ENCODE measurements at places on chromosomes 11 and 22. TPM values are rescaled to one million over a fixed set of nuclear protein-coding genes. Genes with fewer than 3 reads are reported as not detected.

GRCh38 chr22:47698906-47699305 lies 936.5 kb downstream of the TBC1D22A start:
- no peaks in the 10 kb centered on the region for H3K36me3 ChIP-seq
- DNase-seq, result no peak
- H3K27me3 ChIP-seq, result no peaks in the 10 kb centered on the region
- H3K27ac ChIP-seq, result no peak overlapping the region
- no peak overlapping the region for H3K4me3 ChIP-seq
- H3K4me1 ChIP-seq, result no peaks in the 10 kb centered on the region

DNA sequence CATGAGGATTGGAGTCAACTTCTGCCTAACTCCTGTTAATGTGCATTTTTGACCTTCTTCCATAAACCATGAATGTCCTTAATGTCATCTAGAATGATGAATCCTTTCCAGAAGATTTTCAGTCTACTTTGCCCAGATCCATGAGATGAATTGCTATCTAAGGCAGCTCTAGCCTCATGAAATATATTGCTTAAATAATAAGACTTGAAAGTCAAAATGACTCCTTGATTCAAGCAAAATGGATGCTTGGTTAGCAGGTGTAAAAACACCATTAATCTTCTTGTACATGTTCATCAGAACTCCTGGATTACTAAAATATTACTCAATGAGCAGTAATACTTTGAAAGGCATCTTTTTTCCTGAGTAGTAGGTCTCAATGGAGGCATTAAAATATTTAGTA lies 238.5 kb upstream of the ZC3H12C start:
- no peak overlapping the region for H3K4me3 ChIP-seq
- no peaks in the 10 kb centered on the region for H3K36me3 ChIP-seq

DNA sequence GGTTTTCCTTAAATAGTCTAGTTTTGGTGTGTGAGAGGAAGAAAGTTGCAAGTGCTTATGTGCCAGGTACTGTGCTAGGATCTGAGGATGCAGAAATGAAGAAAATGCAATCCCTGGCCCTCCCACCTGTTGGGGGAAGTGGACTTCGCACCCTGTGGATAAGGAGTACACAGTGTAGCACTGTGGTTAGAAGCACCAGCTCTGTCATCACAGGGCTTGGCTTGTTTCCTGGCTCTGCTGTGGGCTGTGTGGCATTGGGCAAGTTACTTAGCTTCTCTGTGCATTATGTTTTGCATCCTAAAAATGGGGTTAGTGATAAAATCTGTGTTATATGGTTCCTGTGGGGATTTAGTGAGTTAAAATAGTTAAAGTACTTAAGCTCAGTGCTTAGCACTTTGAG lies 68.2 kb downstream of the ENDOD1 start:
- H3K36me3 ChIP-seq, result peaks cover 1% of the 10 kb centered on the region
- H3K4me3 ChIP-seq, result no peak overlapping the region
- peaks cover 33% of the 10 kb centered on the region for H3K4me1 ChIP-seq
- no peak overlapping the region for H3K27ac ChIP-seq
- DNase-seq, result peak; percentile 30

DNA sequence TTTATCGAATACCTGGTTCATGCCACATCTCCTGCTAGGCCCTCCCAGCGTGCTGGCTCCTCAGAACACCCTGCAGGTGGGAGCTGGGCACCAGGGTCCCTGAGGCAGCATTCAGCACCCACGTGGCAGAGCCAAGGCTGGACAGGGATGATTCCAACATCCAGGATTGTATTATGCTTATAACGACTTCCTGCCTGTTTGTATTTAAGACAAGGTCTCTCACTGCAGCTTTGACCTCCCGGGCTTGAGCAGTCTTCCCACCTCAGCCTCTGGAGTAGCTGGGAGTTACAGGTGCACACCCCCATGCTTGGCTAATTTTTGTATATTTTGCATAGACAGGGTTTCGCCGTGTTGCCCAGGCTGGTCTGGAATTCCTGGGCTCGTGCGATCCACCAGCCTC lies 64.7 kb upstream of the WNT7B start:
- no peaks in the 10 kb centered on the region for H3K27me3 ChIP-seq
- no peak overlapping the region for H3K27ac ChIP-seq
- no peaks in the 10 kb centered on the region for H3K36me3 ChIP-seq
- H3K4me3 ChIP-seq, result no peak overlapping the region
- DNase-seq, result peak; percentile 1

DNA sequence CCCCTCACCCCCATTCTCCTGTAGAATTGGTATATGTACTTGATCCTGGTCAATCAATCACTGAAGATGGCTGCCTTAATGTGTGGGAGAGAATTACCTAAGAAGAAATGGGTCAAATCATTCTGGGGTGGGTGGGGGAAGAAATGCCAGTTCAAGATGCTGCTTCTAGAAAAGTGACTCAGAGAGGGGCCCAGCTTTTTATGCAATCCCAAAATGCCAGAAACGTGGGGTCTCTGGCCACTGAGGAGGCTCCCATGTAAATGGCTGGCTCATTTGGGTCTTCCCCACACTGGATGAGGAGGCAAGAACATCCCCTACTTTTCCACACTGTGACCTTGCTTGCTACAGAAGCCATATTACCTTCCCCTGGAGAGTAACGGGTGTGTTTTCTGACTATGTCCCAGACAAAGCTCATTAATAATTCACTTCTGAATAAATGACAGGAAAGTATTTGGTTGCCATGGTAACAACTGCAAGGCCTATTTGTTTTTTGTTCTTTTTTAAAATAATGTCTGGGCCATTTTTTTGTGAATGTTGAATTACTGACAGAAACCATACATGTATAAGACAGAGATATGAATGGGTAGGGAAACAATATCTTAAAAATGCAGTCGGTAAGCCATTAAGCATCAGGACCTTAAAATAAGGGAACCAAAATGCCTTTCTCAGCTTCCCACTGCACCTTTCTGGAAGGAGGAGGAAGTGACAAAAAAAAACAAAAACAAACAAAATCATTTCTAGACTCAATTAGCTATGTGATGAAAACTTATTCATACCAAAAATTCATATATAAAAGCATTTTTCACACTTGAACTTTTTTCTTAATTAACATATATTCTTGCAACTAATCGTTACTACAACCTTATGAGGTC lies 32.0 kb downstream of the SLC1A2 start:
- DNase-seq, result no peak
- H3K4me3 ChIP-seq, result no peak overlapping the region
- no peaks in the 10 kb centered on the region for H3K27me3 ChIP-seq

DNA sequence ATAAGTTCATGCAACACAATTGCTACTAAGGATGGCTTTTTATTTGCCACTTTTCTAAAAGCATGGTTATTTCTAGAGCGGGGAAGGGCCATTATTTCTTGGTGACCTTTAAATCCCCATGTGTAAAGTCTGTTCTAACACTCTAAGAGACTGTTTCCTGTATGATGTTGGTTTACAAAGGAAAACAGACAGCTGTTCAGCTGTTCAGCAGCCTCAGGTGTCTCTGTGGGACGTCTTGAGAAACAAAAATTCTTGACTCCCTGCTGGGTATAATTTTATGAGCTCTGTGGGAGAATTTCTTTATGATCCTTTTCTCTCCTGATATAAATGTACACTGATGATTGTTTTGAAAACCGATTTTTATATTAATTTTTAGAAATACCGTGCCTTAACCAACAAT lies 13.9 kb downstream of the MUC15 start:
- DNase-seq, result no peak
- no peaks in the 10 kb centered on the region for H3K27me3 ChIP-seq
- no peak overlapping the region for H3K4me3 ChIP-seq
- no peaks in the 10 kb centered on the region for H3K36me3 ChIP-seq
- H3K4me1 ChIP-seq, result no peaks in the 10 kb centered on the region
- H3K27ac ChIP-seq, result no peak overlapping the region

GRCh38 chr11:10438458-10438857 lies 16.6 kb upstream of the AMPD3 start:
- H3K27me3 ChIP-seq, result no peaks in the 10 kb centered on the region
- H3K4me1 ChIP-seq, result peaks cover 18% of the 10 kb centered on the region
- H3K36me3 ChIP-seq, result no peaks in the 10 kb centered on the region
- DNase-seq, result no peak
- H3K27ac ChIP-seq, result no peak overlapping the region

DNA sequence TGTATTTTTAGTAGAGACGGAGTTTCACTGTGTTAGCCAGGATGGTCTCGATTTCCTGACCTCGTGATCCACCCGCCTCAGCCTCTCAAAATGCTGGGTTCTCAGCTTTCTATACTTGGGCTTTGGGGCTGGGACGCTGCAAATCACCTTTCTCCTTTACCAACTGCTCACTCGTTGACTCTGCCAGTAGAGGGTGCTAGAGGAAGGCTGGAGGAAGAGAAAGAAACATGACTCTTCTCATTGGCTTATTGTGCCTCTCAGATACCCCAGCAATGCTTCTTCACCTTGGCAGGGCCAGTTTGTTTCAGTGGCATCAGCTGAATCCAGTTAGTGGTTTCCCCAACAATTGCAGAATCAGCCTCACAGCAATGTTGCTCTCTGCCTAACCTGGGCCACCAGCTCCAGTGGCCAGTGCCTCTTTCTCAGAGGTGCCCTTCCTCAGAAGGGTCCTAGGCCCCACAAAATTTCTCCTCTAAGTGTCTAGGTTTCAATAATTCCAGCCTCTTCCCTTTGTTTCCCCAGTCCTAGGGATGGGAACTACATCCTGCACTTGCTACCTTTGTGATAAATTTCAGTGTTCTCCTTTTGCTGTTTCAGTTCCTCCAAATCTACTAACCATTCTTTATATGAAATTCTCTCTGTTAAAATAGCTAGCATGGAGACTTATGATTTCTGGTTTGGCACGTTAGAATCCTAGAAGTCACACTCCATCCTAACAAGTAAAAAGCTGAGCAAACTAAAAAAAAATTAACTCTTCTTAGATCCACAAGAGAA lies 71.5 kb upstream of the VSTM5 start:
- no peaks in the 10 kb centered on the region for H3K4me1 ChIP-seq
- H3K27me3 ChIP-seq, result peaks cover 23% of the 10 kb centered on the region

DNA sequence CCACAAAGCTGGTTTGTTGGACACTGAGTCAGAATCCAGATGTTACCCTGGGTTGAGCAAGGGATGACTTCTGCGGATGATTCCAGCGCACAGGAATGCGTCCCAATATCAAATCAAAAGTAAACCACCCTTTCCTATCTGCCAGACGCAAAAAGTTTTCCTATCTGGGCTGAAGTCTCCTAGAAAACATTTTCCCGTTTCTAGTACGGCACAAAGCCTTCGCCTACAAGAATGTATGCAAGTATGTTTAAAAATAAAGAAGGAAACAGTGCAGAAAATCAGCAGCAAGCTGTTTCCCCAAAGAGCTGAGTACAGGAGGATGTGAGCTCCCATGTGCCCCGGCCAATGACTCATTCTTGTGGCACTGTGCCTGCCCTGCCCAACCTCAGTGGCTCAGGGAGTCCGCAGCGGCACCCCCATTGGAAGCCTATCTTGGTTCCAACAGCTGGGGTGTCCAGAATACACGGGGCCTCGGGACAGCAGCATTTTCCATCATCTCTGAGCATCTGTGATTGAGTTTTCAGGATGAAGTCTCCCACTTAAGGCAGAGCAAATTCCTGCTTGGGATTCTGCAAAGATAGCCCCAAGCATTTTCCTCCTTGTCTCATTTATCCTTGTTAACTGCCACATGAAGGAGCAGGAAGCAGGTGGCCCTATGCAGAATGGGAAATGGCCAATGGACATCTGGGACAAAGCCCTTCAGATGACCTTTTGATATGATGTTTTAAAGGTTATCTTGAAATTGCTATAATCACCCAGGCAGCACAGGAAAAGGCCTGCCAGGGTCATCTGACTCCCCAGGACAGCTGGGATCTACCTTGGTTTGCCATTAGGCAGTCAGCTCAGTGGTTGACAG lies 17.5 kb downstream of the KCNJ5 start:
- no peaks in the 10 kb centered on the region for H3K36me3 ChIP-seq
- peak; percentile 33 for DNase-seq
- no peak overlapping the region for H3K4me3 ChIP-seq
- peaks cover 41% of the 10 kb centered on the region for H3K27me3 ChIP-seq
- no peak overlapping the region for H3K27ac ChIP-seq
- H3K4me1 ChIP-seq, result peaks cover 15% of the 10 kb centered on the region

DNA sequence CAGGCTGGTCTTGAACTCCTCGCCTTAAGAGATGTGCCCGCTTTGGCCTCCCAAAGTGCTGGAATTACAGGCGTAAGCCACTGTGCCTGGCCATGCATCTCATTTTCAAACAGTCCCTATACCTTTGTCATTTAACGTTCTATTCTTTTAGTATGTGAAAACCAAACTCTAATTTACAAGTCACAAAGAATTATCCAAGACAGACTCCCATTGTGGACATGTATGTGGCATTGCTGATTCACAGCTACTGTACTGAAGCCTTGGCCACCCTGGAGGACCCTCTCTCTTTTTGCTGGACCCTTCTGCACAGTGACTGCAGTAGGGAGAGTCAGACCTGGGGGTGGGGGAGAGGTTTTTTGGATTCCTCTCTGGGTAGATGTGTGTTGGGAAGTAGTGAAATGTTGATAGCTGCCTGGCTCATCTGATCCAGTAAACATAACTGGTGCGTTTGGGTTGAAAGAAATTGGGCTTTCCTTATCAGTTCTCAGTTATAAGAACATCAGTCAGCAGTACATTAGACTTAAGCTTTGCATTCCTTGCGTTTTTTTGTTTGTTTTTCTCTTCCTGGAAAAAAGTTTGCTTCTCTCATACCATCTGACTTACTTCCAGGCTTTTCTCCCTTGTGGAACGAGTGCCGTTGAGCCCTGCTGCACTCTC lies 65.9 kb downstream of the MED15 start:
- no peak overlapping the region for H3K4me3 ChIP-seq
- H3K36me3 ChIP-seq, result peaks cover 54% of the 10 kb centered on the region
- H3K4me1 ChIP-seq, result peaks cover 38% of the 10 kb centered on the region
- DNase-seq, result no peak
- no peaks in the 10 kb centered on the region for H3K27me3 ChIP-seq
- H3K27ac ChIP-seq, result no peak overlapping the region

DNA sequence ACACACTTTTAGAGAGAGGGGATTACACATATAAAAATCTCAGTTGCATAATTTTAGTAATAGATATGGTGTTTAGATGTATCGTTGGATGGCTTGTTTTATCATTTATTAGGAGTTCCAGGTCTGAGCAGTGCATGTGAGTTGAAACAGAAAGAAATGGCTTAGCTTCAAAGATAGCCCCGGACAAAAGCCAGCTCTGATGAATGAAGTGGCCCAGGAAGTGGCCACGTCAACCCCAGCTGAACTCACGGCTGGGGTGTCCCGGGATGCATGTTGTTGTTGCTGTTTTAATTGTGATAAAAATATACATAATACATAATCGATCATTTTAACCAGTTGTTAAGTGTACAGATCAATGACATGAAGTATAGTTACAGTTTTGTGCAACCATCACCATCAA lies 1513.6 kb downstream of the BRD1 start:
- no peaks in the 10 kb centered on the region for H3K4me1 ChIP-seq
- H3K4me3 ChIP-seq, result no peak overlapping the region
- H3K36me3 ChIP-seq, result no peaks in the 10 kb centered on the region
- DNase-seq, result no peak

GRCh38 chr11:37724315-37724714 lies 1126.3 kb upstream of the RAG2 start:
- no peaks in the 10 kb centered on the region for H3K4me1 ChIP-seq
- H3K36me3 ChIP-seq, result no peaks in the 10 kb centered on the region
- H3K27ac ChIP-seq, result no peak overlapping the region
- no peak for DNase-seq
- no peak overlapping the region for H3K4me3 ChIP-seq
- H3K27me3 ChIP-seq, result no peaks in the 10 kb centered on the region

The MRGPRX3 gene
- total RNA-seq, result not detected

The C11orf91 gene
- total RNA-seq, result not detected

The LBHD1 gene
- total RNA-seq, result 14.1 TPM

The TST gene
- total RNA-seq, result 5.5 TPM

The OR52I2 gene
- total RNA-seq, result not detected

The SEC14L6 gene
- total RNA-seq, result not detected

The SOX6 gene
- not detected for total RNA-seq

The CEND1 gene
- 0.68 TPM for total RNA-seq

The MRPL40 gene
- total RNA-seq, result 38.5 TPM

The DDIAS gene
- 16.8 TPM for total RNA-seq
